ENCODE measurements at places on chromosomes 11 and 22. TPM values are rescaled to one million over a fixed set of nuclear protein-coding genes. Genes with fewer than 3 reads are reported as not detected.

GRCh38 chr11:6345366-6345765 lies 25.1 kb upstream of the CAVIN3 start:
- no peak for DNase-seq

GRCh38 chr11:9703280-9703679 lies 39.4 kb downstream of the SWAP70 start:
- DNase-seq: no peak

GRCh38 chr11:99535406-99535805 lies 514.7 kb downstream of the CNTN5 start:
- DNase-seq: no peak

GRCh38 chr22:20488946-20489345 lies 6.6 kb downstream of the KLHL22 start:
- DNase-seq: no peak

GRCh38 chr11:33656768-33657167 lies 43.9 kb downstream of the C11orf91 start:
- no peak for DNase-seq

DNA sequence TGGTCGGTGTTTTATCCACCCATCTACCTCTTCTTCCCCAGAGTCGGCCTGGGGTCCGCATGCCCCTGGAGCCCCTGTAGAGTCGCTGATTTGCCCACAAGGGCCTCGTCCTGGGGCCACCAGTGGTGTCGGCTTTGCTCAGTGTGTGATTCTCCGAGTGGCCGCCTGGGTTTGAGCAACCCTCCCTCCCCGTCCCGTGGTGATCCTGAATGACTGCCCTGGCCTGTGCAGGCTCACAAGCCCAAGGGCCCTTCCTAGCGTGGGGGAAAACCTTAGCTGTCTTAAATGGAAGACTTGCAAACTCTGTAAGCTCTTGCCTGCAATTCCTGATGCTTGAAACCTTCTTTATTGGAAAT lies 128.3 kb downstream of the OSBP2 start:
- no peak for DNase-seq

- no peak for DNase-seq
Measured at GRCh38 chr11:126440276-126440675, 84.8 kb downstream of the ST3GAL4 start.

- DNase-seq: no peak
Measured at GRCh38 chr11:11948242-11948947, 60.0 kb downstream of the DKK3 start.

- DNase-seq: no peak
Measured at GRCh38 chr11:33160136-33160535, 1.1 kb downstream of the CSTF3 start.

Gene PDGFB
- total RNA-seq: 2.0 TPM

Gene WBP2NL
- 4.5 TPM for total RNA-seq

Gene OR51E2
- total RNA-seq: under 0.01 TPM

Measured in frontal cortex (tissue), 4 donors.